ENCODE measurements at places on chromosomes 4 and X.

DNA sequence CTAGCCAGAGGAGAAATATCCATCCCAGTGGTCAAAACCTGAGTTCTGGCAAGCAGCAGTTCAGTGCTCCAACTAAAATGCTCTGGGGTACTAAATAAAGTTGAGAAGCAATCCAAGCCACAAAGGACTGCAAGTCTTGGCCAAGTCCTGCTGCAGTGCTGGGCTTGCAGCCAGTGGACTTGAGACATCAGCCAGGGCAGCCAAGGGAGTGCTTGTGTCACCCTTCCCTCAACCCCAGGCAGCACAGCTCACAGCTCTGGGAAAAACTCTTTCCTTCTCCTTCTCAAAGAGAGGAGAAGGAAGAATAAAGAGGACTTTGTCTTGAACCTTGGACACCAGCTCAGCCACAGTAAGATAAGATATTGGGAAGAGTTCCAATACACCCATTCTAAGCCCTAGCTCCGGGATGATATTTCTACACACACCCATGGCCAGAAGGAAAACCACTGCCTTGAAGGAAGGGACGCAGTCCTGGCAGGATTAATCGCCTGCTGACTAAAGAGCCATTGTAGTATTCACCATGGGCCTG, 99.8 kb downstream of the PTCHD1 start:
- DNase-seq, result no peak

- no peak for DNase-seq
These were observed 98.8 kb upstream of the IQCM start for GRCh38 chr4:149914119-149915115.

DNA sequence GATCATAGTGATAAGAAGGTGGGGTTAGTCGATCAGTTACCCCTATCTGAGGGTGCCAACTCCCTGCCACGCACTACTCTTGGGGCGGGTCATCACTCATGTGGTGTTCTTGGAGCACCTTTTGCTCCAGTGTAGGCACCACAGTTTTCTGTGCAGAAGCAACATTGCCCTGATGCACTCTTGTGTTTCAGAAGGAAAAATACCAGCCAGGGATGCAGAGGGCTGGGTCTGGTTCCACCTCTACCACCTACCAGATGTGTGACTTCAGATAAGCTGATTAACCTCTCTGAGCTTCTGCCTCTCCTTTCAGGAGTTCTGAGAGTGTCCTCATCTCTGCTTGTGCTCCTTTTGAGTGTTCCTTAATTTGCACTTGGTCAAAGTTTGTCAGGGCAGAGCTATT, 29.9 kb upstream of the PROM1 start:
- no peak for DNase-seq

DNA sequence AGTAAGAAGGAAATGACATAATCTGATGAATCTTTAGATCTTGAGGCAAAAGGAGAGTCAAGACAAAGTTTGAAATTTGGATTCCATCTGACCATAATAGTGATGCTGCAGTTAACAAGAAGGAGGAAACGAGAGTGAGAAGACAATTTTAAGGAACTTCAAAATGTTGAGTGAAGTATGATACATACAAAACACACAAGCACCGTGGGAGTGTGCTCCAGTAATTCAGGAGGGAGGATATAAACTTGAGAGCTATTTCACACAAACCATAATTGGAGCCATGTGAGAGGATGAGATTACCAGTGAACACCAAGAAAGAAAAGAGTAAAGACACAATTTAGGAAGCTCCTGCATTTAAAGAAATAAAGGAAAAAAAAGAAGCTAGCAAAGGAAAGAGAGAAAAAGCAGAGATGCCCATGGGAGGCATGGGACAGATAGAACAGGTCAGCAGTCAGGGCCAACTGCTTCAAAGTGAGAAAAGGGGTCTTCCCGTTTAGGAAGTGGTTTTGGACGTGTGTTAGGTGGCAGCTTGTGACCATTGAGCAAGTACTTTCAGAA, 150.7 kb upstream of the SLC7A11 start:
- DNase-seq, result no peak

DNA sequence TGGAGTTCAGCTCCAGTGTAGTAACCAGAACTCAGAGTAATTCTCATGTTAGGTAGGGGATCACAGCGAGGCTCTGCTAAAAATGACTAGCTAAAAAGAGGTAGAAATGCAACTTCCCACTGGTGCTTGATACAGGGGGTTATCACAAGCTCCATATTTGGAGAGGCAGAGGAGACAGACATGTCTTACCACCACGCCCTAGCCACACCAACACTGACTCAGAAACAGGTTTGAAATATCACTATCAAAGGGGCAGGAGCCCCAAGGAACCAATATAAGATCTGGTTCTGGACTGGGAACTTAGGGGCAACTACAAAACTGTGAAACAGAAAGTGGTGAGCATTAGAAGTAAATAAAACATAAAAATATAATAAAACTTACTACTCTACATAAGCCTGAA, 62.9 kb downstream of the IQCM start:
- DNase-seq, result no peak

GRCh38 chrX:31355206-31355955, 283.5 kb upstream of the FTHL17 start:
- DNase-seq, result no peak

DNA sequence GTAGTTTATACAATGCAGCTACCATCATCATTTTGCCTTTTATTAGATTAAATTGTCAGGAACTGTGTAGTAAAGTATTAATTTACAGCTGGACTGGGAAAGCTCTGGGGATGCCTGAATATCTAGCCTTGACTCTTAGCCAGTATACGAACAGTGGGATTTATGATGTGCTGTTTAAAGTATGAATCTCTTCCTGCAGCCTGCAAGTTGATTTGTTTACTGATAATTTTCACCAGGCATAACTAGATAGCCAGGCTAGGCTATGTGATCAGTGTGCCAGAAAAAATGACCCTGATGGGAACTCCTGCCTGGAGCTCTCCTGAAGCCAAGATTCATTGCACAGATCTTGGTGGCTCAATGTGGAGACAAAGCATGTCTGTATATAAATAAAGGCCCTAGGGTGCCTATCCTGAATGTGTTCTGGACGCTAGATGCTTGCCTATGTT, 119.2 kb downstream of the SCLT1 start:
- no peak for DNase-seq

DNA sequence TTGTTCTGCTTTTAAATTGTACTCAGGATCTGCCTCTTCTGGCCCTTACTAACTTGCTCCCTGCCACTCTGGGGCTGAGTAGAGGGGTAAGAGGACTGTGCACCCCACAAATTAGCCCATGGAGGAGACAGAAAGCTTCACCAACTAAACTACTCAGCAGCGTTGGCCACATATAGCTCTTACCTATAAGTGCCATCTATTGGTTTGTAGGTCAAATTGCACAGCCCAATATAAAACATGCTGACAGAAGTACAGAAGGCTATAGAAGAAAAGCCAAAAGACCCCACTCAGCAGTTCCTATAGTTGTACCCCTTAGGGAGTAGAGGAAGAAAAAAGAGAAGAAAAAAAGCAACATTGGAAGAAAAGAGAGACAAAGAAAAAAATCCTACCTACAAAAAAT, 341.2 kb upstream of the FMR1 start:
- no peak for DNase-seq

- no peak for DNase-seq
These were observed 452.4 kb downstream of the BCOR start for GRCh38 chrX:39645178-39645895.

- DNase-seq, result no peak
These were observed 63.4 kb downstream of the RASL11B start for GRCh38 chr4:52925531-52925968.

DNA sequence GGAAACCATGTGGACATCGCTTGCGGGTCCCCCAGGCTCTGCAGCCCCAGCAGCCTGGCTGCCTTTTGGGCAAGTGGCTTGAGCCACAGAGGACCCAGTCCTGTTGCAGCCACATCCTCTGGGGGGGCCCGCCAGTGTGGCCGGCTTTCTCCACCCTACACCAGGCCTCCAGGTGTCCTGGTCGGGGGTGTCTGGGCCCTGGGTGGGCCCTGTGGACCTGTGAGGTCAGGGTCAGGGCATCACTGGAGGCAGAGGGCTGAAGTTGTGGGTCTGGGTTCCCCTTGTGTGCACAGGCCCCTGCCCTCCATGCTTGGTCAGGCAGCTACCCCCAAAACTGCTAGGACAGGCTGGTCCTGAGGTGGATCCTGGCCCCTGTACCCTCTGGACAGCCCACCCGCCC, 3.3 kb upstream of the MSANTD1 start:
- no peak for DNase-seq

DNA sequence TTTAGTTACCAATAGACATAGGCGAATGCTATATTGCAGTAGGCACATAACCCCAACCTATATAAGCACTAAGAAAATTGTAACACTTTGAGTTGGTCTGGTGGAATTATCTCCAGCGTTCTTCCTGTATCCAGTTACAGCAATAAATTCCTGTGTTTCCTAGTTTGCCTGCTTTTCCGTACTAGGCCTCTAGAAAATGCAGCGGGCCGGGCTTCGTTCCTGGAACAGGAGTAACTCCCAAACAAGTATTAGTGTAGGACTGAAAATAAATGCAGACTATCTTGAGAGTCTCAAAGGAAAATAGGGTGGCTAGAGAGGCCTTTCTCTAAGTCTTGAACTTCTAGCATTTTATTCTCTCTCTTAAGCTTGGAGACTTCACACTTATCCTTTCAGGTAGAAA, 159.8 kb downstream of the OR13H1 start:
- DNase-seq, result no peak

- no peak for DNase-seq
These were observed 431.8 kb upstream of the HTR2C start for GRCh38 chrX:114152130-114152529.

DNA sequence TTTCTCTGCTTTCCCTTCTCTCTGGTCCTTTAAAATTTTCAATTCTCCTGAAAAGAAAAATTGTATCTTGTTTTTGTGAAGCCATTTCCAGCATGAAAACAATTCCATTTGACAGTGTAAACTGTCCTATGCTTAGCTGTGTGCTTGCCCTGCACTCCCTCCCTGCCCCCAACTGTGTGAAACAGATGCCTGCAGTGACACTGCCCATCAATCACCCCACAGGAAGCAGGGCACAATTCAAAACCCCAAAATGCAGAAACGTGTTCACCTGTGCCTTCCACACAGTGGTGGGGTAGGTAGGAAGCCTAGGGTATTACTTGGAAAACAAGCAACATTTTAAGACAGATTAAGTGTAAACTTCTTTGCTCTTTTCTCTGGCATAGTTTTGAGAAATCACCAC, 6.2 kb upstream of the FHDC1 start:
- DNase-seq, result no peak

DNA sequence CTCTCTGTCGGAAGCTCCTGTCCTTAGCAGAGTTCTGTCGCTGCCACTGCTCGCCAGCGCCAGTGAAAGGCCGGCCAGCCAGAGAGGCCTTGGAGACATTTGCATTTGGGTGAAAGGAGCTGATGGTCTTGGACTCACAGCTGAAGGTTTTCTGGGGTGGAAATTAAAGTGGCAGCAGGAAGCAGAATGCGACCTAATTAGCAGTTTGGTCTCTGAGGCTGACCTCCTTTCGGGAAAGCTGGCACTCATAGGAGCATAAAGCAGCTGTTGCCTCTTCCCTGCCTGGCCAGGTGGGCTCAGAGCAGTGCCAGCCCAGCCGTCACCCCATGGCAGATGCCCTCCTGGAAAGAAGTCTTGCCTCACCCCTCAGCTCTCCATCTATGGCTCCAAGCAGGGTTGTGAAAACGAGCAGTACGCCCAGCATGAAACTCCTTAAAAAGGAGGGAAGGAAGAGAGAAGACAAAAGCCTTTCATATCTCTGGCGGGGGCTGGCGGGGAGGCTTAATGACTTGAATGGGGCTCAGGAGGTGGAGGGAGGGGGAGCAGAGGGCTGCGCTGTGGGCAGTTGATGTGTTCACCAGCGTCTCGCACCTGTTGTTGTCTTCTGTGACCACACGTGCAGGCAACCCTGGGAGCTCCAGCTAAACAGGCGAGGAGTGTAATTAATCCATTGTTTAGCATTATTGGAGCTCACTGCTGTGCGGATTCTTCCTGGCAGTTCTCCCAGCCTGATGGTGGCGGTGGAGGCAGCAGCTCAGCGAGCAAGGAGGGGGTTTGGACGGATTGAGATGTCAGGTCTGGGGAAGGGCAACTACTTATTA, 264.0 kb downstream of the MID1IP1 start:
- DNase-seq, result no peak

All from CD4-positive, alpha-beta T cell treated with Interleukin-6 at 100 ng/mL for 8 hours (primary cell).